ENCODE measurements at places on chromosomes 3 and 15. TPM values are rescaled to one million over a fixed set of nuclear protein-coding genes. Genes with fewer than 3 reads are reported as not detected.

DNA sequence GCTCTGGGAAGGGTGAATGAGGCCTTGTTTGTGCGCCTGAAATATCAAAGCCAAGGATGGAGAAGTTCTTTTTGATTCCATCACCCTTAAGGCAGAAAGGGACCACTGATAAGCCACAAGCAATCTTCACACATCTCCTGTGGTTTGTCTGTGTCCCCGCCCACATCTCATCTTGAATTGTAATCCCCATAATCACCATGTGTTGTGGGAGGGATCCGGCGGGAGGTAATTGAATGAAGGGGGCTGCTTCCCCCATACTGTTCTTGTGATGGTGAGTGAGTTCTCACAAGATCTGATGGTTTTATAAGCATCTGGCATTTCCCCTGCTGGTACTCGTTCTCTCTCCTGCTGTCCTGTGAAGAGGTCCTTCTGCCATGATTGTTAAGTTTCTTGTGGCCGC, 329.6 kb upstream of the RGMA start:
- no peak for DNase-seq

- no peak for DNase-seq
These were observed 2.1 kb downstream of the TNFAIP8L3 start for GRCh38 chr15:51092480-51093040.

DNA sequence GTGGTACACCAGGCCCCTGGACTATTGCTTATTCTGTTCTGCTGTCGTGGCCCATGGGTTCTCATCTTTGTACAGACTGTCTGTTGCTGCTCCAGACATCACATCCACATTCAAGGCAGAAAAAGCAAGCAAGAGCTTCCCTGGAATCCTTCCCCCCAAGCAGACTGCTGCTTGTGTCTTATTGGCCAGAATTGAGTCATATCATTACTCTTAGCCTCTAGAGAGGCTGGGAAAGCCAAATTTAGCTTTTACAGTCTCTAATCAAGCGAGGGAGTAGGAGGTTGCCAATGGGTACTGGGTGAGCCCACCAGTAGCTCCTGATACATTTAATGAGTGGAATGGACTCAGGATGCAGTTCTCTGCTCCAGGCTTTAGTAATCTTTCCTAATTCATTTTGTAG, 39.4 kb downstream of the RAB6B start:
- no peak for DNase-seq

DNA sequence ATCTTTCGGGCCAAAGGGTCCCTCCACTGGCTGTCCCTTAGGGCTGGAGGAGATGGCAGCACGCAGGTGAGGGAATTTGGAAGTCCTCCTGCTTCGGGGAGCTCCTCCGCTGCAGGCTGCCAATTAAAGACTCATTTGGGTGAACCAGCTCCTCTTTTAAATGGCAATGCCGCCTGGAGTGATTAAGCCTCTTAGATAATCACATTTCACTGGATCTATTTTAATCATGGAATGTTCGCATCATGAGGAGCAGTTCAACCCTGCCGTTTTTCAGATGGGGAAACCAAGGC, 117.9 kb downstream of the LIPC start:
- DNase-seq, result no peak

DNA sequence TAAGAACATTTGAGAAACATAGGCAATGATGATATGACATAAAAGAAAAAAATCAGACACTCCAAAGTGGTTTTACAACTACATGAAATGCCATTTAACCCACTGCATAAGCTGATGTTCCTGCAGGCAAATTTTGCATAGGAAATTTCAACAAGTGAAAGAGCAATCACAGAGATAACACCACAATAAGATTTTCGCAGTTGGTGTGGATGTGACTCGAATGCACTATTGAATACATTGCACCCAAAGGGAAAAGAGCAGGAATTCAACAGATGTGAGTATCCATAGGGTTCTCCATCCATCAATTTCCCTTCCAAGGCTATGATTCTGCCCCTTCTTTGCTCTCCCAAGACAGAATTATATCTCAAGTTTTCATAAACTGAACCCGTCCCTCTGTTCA, 456.1 kb downstream of the RAP2B start:
- no peak for DNase-seq

GRCh38 chr3:196654735-196655090, 15.2 kb downstream of the NRROS start:
- DNase-seq, result peak; percentile 48

DNA sequence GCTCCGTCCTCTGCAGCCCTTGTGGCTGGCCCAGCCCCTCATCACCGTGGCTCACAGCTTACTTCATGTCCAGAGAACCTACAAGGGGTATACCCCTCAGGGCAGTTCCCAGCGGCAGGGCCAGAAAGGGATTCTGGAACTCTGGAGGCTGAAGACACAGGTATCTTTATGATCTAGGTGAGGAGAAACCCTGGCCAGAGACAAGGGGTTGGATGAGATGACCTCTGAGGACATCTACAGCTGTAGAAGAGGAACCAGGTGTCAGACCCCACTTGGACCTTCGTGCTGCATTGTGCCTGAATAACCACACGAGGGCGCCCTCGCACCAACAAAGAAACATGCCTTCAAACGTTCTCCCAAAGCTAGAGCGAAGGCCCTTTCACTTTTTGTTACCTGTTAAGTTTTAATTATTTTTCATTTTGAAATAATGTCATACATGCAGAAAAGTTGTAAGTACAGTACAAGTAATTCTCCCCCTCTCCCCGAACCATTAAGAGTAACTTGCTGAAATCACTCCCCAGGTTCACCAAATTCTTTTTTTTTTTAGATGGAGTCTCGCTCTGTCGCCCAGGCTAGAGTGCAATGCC, 118.7 kb upstream of the SMAD3 start:
- peak; percentile 83 for DNase-seq

GRCh38 chr3:154598166-154598565, 168.2 kb upstream of the GPR149 start:
- DNase-seq, result no peak

DNA sequence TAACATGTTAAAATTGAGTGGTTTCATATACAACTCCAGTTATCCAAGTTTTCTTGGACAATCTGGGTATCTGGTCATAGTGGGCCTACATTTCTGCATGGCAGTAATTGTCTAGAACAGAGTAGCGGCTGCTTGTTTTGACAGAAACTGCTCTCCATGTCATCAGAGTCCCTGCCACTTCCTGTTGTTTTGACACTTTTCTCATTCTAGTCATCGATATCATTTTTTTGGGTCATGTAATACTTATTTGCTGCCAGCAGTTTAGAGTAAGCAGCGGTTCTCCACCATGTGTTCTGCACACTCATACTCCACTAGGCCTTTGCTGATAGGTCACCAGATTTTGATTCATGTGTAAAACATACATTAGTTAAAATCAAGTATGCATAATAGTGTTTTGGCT, 81.5 kb downstream of the SLC25A26 start:
- no peak for DNase-seq

DNA sequence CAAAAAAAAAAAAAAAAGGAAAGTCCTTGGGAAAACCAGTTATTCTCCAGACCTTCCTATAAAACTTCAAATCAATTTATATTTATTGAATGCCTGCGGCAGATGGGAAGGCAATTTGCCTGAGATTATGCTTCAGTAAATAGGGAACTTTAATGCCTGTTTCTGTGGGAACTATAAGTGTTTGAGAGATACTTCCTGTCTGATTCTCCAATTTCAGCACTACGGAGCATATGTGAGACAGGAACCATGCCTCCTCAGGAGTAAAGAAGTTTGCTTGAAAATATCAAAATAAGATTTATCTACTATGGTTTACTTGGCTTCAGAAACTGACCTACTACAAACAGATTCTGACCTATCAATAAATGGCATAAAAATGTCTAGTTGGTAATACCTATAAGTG, 135.5 kb downstream of the CBLB start:
- no peak for DNase-seq

- peak; percentile 16 for DNase-seq
These were observed 128.3 kb upstream of the VEPH1 start for GRCh38 chr3:157631478-157631877.

- DNase-seq, result no peak
These were observed 14.9 kb upstream of the MAGI1 start for GRCh38 chr3:66053550-66054094.

ITIH3 gene
- not detected for total RNA-seq

LYSMD2 gene
- total RNA-seq, result 14.3 TPM

HES1 gene
- 37.8 TPM for total RNA-seq

TMEM45A gene
- 4.1 TPM for total RNA-seq

TUSC7 gene
- not detected for total RNA-seq

SLC24A5 gene
- not detected for total RNA-seq

MYL3 gene
- total RNA-seq, result not detected

Measured in MCF 10A (cell line).